HT1080 (cell line): ENCODE measurements at places on chromosomes 4 and X. TPM values are rescaled to one million over a fixed set of nuclear protein-coding genes. Genes with fewer than 3 reads are reported as not detected.

Gene PDCL2
- total RNA-seq = not detected in 2 replicates

- peak; percentile 25 for DNase-seq
These were observed 519 bp downstream of the FOXO4 start for GRCh38 chrX:71095981-71096759.

Gene DRD5
- total RNA-seq = not detected in 2 replicates

DNA sequence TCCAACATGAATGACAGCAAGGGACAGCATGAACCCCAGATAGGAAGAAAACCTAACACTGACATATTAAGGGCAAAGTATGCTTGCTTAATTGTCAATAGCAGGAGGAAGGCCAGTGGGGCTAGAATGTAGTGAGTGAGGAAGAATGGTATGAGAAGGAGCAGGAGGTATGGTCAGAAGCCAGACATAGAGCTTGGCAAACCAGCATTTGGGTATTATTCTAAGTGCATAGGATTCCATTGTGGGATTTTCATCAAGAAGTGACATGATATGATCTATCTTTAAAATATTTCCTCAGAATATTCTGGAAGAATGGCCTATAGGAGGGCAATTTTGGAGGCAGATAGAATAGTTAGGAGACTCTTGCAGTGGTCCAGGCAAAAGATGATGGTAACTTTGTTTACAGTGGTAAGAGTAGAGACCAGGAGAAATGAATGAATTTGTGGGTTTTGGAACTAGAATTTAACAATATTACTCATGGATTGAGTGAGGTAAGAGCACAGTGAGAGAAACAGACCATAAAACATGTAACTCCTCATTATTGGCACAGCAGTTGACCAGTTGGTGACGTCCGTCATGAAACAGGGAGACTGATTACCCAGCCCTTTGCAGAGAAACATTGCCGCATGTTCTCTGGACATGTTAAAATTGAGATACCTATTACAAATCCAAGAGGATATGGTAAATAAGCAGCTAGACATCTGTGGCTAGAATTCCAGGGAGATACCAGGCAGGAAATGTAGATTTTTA is 246.5 kb upstream of the HS3ST1 start:
- DNase-seq = no peak

- DNase-seq = peak; percentile 13
These were observed 527 bp downstream of the NOA1 start for GRCh38 chr4:56976837-56977320.

Gene BDH2
- total RNA-seq = 22.7 and 23.4 TPM in 2 replicates

GRCh38 chrX:39262641-39263040 is 461.4 kb downstream of the MID1IP1 start:
- no peak for DNase-seq

Gene HMX1
- total RNA-seq = not detected in 2 replicates

- DNase-seq = peak; percentile 79
These were observed 29.3 kb upstream of the FAM47C start for GRCh38 chrX:36978886-36979285.

GRCh38 chrX:56661193-56661592 is 67.8 kb upstream of the NBDY start:
- DNase-seq = no peak

Gene UGT2B7
- total RNA-seq = not detected in 2 replicates

DNA sequence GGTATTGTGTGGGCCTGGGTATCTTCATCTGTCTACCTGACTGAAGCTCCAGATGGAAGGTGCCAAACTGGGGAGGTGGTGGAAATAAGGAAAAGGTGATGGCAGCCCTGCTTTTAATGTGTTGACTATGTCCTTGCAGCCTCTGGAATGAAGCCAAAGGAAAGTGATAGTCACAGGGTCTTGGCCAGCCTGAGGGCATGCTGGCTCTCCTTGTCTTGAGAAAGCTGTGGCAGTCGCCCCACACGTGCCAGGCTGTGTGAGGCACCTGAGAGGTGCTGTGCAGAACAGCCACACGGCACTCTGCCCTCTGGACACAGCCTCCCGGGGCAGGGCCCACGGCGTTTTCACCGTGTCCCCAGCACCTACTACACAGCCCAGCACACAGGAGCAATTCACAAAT is 77.6 kb downstream of the NAT8L start:
- no peak for DNase-seq

DNA sequence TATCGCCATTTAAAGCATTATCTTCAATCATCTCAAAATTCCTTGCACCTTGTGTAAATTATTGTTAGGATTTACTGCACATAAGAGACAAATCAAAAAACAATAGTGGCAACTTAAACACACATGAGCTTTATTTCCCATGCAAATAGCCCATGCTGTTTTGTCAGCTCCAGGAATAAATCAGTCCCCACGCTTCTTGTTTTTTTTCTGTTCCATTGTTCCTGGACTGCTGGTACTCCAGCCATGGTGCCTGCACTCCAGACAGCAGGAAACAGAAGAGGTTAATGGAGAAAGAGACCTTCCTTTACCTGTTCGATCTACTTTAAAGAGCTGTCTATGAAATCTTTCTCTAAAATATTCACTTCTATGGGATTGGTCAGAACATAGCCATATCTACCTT is 1515.7 kb upstream of the TENM3 start:
- no peak for DNase-seq

- no peak for DNase-seq
These were observed 6.0 kb downstream of the FBXO8 start for GRCh38 chr4:174277433-174277832.

DNA sequence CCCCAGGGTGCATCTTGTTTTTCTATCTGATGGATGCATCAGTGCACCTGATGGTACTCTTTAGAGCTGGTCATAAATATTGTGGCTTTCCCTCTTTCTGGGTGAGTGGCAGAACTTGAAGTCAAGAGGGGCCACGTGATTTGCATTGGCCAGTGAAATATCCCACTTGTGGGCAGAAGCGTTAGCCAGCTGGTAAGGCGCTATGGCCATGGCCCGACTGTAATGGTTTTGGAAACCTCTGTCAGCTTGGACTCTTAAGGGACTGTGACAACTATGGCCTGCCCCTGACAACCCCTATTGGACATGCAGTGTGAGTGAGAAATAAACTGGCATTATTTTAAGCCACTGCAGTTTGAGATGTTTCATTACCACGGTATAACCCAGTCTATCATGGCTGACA is 72.8 kb downstream of the SEL1L3 start:
- DNase-seq = no peak

Gene PDGFRA
- not detected in 2 replicates for total RNA-seq

- DNase-seq = no peak
These were observed 76.9 kb upstream of the EXOC1L start for GRCh38 chr4:55742655-55743202.

- no peak for DNase-seq
These were observed 16.6 kb upstream of the HPGDS start for GRCh38 chr4:94359221-94359620.

Gene MAMLD1
- total RNA-seq = 1.7 and 3.0 TPM in 2 replicates
